ENCODE measurements at places on chromosomes 3 and 15. TPM values are rescaled to one million over a fixed set of nuclear protein-coding genes. Genes with fewer than 3 reads are reported as not detected.

SERPINI1 gene
- total RNA-seq: 36.5 TPM

EDEM1 gene
- 12.1 TPM for total RNA-seq

ZMYND10 gene
- total RNA-seq: 5.4 TPM

CELSR3 gene
- total RNA-seq: 37.4 TPM

ADGRG7 gene
- total RNA-seq: not detected

SPSB4 gene
- 12.7 TPM for total RNA-seq

GOLGA8K gene
- 0.64 TPM for total RNA-seq

ZPLD1 gene
- total RNA-seq: 0.54 TPM

ICE2 gene
- total RNA-seq: 83.6 TPM

SLC28A2 gene
- total RNA-seq: not detected

LINGO1 gene
- total RNA-seq: 30.1 TPM

IL20RB gene
- total RNA-seq: 0.45 TPM

SV2B gene
- 51.8 TPM for total RNA-seq

PRTG gene
- 28.8 TPM for total RNA-seq

ITIH1 gene
- total RNA-seq: 0.18 TPM

SOX14 gene
- total RNA-seq: 0.73 TPM

TGM5 gene
- not detected for total RNA-seq

MUC13 gene
- total RNA-seq: 0.18 TPM

C2CD4A gene
- total RNA-seq: 0.73 TPM

ACTC1 gene
- total RNA-seq: 4.7 TPM

ANKRD34C gene
- 2.4 TPM for total RNA-seq

KIF7 gene
- 7.3 TPM for total RNA-seq

RBMS3 gene
- total RNA-seq: 53.4 TPM

INSYN1 gene
- total RNA-seq: 22.9 TPM

ARGFX gene
- total RNA-seq: not detected

CCR3 gene
- total RNA-seq: not detected

MSL2 gene
- 36.3 TPM for total RNA-seq

BFSP2 gene
- total RNA-seq: not detected

LRRC31 gene
- total RNA-seq: not detected

BCHE gene
- total RNA-seq: 21.1 TPM

STRIT1 gene
- total RNA-seq: not detected

PTX3 gene
- total RNA-seq: 4.7 TPM

CLN6 gene
- total RNA-seq: 14.8 TPM

ATOSA gene
- total RNA-seq: 65.0 TPM

GANC gene
- total RNA-seq: 21.3 TPM

HDGFL3 gene
- total RNA-seq: 70.0 TPM

B2M gene
- total RNA-seq: 210 TPM

PLA2G4B gene
- 7.5 TPM for total RNA-seq

DCUN1D1 gene
- total RNA-seq: 39.7 TPM

MNS1 gene
- 3.9 TPM for total RNA-seq

PARP15 gene
- total RNA-seq: 0.36 TPM

GOLGA8S gene
- total RNA-seq: 0.18 TPM

MAP3K13 gene
- total RNA-seq: 48.9 TPM
